ENCODE measurements at places on chromosomes 7 and 10. TPM values are rescaled to one million over a fixed set of nuclear protein-coding genes. Genes with fewer than 3 reads are reported as not detected.

- DNase-seq, result no peak
These were observed 96.3 kb upstream of the DDC start for GRCh38 chr7:50661345-50662040.

GRCh38 chr7:77309714-77310220 lies 106.4 kb downstream of the GSAP start:
- DNase-seq, result no peak

DNA sequence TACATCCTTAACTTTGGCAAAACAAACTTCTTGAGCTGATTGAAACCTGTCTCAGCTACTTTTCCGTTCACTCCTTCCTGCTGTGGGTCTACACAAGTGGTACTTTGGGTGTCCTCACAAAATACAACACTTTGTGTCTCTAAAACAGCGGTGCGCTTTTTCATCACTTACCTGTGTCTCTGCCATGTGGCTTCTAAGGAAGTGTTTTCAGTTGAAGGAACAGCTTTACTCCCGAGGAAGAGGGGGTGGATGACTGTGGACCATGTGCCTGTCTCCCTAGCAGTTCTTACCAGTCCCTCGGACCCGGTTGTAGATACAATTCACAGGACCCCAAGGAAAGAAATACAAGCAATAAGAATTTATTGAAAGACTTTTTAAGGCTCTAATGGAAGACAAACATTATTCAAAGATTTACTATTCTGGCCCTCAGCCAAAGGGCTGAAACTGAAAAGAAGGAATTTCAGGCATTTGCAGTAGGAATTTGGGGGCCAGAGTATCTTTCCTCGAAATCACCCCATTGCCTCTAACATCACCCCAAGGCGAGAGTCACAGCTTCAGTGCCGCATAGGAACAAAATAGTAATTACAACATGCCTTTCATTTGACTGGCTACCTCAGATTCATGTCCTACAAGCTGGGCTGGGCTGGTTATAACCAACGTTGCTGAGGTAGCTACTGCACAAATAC lies 246.3 kb downstream of the ACTR3B start:
- no peak for DNase-seq

- DNase-seq, result no peak
These were observed 407.9 kb upstream of the SHH start for GRCh38 chr7:156220078-156220605.

- no peak for DNase-seq
These were observed 31.8 kb downstream of the ARL3 start for GRCh38 chr10:102682416-102682815.

DNA sequence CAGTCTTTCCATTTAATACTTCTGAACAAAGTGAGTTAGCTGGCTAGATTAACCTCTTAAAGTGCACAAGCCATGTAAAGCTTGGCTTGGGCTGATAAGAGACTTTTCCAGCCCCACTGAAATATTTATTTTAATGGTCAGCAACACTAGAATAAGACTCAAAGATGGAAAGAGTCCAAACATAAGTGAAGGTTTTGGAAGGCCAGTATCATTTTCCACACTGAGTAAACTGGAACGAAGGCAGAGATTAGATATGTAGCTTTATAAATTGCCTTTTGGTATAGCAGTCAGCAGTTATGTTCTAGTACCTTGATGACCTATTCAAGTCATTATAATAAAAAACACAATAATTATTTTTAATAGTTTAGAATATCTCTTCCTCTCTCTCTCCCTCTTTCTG lies 102.2 kb downstream of the HDAC9 start:
- DNase-seq, result no peak

Gene CHCHD1
- 81.8 TPM for polyA plus RNA-seq

Gene FAM25C
- polyA plus RNA-seq, result not detected

All from cardiac muscle cell (in vitro differentiated cells and primary cell).